ENCODE measurements at places on chromosomes 6 and 20.

- DNase-seq = no peak
These were observed 38.7 kb downstream of the KAT14 start for GRCh38 chr20:18176318-18176785.

DNA sequence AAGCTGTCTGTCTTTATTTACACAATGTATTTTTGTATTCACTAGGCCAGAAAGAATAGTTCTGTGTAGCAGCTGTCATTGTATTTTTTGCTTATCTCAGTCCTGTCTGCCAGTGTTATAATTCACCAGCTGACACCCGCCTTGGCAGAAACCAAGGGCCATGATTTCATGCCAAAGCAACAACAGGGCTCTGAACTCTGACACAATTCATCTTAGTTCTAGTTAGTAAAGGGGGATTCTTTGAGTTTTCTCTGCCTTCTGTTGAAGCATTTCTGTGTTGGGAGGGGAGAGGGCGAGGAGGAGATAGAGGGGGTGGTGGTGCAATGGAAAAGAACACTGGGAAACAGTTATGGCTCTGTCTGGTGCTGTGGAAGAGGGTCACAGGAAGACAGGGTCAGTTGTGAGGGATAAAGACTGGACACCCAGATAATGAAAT is 684.6 kb upstream of the MARCKS start:
- DNase-seq = no peak

- no peak for DNase-seq
These were observed 220.7 kb upstream of the DEFB112 start for GRCh38 chr6:50270415-50270814.

GRCh38 chr6:64224819-64225218 is 589.2 kb downstream of the PHF3 start:
- DNase-seq = no peak

DNA sequence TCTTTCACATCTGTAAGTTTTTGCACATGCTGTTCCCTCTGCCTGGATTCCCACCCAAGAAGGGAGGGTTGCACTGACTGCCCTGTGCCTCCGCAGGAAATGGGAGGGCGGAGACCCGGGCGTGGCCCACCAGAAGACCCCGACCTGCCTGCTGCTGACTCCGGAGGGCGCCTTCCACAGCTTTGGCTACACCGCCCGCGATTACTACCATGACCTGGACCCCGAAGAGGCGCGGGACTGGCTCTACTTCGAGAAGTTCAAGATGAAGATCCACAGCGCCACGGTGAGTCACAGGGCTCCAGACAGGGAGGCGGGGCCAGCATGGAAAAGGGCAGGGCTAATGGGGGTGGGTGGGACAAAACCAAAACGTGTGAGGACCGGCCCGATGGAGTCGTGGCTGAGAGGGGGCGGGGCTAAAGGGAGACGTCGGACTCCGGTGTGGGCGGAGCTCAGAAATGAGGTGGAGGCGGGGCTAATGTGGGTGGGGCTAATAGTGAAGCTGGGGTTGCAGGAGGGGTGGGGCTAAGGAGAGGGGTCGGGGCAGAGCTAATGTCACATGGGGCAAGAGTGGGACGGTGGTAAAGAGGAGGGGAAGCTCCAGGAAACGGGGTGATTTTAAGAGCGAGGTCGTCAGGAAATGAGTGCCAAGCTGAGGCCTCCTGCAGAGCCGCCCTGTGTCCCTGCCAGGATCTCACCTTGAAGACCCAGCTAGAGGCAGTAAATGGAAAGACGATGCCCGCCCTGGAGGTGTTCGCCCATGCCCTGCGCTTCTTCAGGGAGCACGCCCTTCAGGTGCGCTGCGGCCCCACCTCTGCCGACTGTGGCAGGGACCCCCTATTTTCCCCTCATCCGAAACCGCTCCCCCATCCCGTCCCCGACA is 12.6 kb downstream of the HSPA12B start:
- peak; percentile 81 for DNase-seq

DNA sequence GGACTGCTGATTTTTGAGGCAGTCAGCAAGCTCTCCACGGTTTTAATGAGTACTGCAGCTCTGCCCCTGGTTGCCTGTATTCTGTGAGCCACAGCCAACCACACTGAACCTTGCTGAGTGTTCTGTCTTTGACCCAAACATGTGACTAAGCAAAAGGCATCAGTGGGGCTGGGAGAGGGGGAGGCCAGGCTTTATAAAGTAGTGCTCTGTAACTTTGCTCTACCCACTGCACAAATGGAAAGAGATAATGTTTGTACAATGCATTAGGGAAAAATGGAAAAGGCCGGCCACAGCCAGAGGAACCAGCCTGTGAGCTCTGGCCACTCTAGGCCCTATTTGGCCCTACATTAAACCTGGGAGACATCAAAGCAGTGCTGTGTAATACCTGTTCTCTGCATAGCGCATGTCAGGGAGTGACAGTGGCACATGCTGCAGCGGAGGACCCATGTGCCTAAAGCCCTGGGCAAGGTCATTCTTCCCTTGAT is 22.0 kb downstream of the KLHL31 start:
- no peak for DNase-seq

DNA sequence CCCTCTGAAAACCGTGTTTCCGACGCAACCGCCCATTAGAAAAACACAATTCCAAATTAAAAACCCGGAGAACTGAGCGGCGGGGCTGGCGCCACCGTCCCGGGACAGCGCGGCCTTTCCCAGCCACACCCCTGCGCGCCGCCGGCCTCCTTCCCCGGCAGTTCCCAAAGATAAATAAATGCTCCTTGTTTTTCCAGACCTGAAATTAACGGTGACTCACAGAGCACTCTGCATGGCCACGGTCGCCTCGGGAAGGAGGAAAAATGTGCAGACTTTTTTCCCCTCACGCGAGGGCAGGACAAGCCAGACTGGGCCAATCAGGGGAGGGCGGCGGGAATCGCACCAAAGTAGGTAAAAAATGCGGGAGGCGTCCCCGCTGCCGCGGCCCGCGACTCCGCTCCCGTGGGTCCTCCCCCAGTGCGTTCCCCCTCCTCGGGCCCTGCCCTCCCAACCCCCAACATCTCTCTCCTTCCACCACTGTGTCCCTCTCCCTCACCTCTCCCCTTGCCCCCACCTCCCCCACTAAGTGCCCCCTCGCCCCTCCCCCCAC is 828 bp upstream of the DSTN start:
- peak; percentile 12 for DNase-seq

- DNase-seq = no peak
These were observed 44.7 kb upstream of the CCN2 start for GRCh38 chr6:131995917-131996316.

DNA sequence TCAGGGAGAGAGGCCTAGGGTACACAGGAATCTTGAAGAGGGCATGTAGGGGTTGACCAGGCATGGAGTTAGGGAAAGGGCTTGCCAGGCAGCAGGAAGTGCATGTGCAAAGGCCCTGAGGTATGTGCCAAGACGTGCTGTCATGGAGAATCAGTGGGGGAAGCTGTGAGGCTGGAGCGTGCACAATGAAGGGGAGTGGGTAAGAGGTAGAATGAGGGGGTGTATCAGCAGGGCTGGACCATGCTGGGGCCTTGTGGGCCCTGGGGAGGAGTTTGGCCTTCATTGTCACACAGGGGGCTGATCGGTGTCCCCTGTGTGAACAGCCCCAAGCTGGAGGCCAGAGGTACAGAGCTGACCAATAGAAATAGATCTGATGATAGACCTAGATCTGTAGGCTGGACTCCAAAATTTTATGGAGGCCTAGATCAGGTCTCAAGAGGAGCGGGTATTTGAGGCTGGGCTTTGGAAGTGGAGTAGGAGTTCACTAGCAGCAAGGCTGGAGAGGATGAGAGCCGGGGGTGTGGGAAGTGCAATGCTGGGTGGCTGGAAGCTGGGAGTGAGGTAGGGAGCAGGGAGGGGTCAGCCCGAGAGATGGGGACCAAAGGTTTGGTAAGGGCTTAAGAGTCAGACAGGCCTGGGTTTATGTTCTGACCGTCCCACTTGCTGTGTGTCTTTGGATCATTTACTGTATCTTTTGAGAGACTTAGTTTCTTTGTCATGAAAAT is 3.0 kb downstream of the SRC start:
- DNase-seq = no peak

GRCh38 chr6:37540390-37540789 is 40.7 kb upstream of the CCDC167 start:
- no peak for DNase-seq

DNA sequence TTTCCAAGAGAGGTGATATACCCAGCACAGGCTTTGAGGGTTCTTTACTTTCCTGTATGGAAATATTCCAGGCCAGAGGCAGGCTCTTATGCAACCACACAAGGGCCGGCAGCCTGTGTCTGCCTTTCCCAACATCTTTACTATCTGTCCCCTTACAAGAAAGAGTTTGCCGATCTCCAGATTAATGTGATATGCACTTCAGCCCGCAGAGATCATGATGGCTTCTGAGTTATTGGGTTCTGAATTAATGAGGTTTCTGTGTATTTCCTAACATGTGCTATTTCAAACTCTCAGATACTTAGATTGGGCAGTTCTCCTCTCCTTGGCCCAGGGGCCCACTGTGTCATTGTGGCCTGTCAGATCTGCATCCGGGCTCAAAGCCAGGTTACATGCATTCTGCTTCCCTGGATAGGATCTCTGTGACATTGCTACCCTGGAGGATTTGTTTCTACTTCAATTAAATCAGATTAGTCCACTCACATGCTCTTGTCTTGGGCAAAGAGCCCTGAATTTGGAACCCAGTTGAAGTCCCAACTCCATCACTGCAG is 56.6 kb downstream of the TGM2 start:
- DNase-seq = no peak

- DNase-seq = peak; percentile 20
These were observed 1.2 kb downstream of the DDR1 start for GRCh38 chr6:30885481-30885998.

- peak; percentile 92 for DNase-seq
These were observed 85.2 kb downstream of the SESN1 start for GRCh38 chr6:109009236-109009961.

DNA sequence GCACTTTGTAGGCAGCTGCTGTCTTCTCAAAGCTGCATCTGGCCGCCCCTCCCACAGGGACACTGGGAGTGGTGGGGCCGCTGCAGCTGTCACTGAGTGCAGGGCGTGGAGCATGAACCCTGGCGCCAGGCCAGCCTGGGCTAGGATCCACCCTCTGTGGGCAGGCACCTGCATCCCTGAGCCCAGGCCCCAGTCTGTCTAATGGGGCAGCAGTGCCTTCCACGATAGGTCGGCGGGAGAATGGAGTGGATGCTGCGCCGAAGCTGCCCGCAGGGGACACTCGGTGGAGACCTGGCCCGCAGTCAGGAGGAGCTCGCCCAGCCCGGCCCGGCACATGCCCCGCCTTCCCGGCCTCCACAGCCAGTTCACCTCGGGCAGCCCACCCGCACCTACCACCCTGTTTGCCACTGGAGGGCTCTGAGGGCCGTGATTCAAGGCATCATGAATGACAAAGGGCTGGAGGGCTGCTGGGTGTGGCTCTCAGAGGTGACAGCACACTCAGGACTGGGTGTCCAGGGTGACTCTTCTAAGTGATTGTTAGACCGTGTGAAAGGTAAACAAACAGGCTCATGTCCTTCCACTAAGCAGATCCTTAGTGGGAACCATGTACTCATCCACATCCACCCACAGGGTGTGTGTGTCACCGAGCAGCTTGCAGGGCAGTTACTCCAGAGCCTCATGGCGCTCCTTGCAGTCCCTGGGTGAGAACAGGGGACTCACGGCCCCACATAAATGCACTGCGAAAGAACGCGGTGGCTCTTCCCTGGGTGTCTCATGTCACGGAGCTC is 133.9 kb downstream of the AGPAT4 start:
- no peak for DNase-seq

GRCh38 chr6:105384004-105384403 is 18.9 kb downstream of the PREP start:
- no peak for DNase-seq

DNA sequence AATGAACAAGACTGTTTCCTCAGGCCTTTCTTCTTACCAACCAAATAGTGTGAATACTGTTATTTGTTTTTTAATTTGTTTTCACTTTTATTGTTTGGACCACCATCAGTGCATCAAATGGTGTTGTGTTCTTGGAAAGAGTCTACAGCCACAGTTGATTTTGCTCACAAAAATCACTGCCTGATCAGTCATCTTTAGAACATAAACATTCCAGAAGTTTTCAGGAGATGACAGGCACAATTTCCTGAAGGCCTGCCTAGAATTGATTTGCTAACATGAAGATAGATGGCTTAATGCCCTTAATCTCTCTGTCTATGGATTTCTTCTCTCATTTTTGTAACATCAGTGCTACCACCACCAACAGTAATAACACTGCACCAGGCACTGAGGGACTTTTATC is 13.5 kb downstream of the IL22RA2 start:
- no peak for DNase-seq

- DNase-seq = no peak
These were observed 36.0 kb upstream of the VSX1 start for GRCh38 chr20:25117990-25118389.

DNA sequence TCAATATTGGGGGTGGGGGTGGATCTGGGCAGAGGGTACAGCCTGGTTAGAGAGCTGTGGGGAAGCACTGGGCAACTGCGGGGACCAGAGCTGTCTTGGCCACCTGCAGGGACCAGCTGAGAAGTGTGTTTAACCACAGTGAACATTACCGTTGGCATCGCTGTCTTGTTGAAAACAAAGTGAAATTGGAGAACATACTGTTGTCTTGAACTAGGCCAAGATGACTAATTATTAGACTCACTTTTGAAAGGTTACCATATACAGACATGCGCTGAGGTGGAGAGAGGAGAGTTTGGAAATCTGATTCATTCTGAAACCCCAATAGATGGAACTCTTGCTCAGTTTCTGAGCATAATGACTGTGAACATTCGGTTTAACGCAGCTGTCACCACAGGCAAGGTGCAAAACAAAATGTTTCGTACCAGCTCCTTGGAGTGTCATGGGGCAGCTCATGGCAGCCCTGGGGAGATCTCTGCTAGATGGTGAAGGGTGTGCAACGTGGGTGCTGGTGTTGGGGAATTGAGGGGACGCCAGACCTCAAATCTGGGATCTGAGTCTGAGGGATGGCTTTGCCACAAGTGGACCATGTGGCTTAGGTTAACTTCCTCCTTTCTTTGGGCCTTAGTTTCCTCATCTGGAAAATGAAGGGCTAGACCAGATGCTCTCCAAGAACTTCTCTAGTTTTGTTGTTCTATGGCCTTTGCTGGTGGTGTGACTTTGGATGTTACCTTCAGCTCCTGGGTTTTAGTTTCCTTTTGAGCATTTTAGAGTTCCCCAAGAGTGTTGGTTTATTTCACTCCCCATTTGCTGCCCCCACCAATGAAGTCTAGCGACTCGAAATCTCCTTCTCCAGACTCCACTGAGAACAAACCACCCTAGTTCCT is 24.6 kb upstream of the GTSF1L start:
- peak; percentile 85 for DNase-seq

GRCh38 chr20:22601361-22602141 is 17.2 kb upstream of the FOXA2 start:
- DNase-seq = no peak

DNA sequence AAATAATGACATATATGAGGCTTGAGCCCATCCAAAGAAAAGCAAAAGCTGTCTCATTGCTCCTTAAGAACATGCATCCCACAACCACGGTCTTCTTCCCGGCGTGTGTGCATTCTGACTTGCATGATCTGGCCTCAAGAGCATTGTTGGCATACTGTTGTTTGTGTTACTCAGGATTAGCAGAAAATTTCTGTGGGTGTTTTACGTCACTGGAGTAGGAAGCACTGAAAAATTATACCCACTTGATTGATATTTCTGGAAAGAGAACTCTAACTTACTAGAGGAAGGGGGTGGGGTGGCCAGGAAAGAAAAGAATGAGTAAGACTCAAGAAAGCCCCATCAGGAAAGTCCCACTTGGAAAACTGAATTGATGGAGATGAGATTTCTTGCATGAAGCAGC is 326.2 kb upstream of the PRDM1 start:
- no peak for DNase-seq
